Body of pancreas (tissue), 4 donors: ENCODE measurements at places on chromosomes 16 and 17.

DNA sequence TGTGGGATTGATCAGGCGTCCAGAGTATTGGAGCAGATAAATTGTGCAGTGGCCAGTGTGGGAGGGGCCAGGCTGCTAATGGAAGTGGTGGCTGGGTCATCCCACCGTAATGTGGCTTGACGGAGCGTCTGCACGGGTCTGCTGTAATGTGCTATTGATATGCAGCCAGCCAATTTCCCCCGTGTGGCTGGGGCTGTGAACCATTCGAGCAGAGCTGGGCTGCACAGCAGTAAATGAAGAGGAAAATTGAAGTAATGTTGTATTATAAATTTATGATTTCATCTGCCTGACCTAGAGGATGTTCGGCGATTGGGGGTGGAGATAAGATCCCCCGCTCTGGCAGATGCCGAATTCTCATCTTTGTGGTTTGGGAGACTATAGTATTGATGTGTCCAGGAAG lies 121.5 kb downstream of the CCDC182 start:
- DNase-seq, result no peak

DNA sequence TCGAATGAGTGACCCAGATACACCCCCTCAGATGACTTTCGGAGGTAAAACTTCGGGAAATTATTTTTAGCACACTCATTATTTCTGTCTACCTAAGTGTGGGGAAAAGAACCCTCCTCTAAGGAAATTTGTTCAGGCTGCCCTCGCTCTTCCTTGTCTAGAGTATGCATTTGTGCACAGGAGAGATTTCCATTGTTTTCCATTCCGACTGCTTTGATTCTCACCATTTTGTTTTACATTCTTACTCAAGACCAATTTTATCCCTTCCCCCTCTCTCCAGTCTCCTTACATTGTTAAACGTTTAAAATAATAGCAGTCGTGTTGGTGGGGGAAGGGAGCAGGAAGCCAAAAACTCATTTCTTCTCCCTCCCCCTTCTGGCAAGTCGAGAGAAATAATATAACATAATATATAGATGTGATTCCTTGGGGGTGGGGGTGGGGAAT lies 1.5 kb upstream of the CHD3 start:
- DNase-seq, result no peak

- DNase-seq, result no peak
Observed at GRCh38 chr17:14903854-14904253, 361.3 kb downstream of the PMP22 start.

DNA sequence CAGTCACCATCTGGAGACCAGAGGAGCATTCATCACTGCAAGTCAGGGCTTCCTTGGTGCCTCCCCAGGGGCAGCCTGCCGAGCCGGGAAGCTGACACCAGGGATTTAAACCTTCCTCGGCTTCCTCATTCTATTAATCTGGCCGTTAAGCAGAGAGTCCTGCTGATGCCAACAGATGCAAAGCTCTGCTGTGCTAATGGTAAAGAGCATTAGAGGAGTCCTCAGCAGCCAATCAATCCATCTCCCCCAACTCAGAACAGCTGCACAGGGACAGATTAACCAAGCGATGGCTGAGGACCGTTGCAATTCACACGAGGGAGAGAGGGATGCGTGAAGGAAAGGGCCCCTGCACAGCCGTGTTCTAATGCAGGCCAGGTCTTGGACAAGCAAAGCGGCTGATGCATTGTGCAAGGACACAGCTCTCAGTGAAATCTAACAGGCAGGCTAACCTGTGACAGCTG lies 116.6 kb downstream of the XYLT1 start:
- DNase-seq, result no peak

DNA sequence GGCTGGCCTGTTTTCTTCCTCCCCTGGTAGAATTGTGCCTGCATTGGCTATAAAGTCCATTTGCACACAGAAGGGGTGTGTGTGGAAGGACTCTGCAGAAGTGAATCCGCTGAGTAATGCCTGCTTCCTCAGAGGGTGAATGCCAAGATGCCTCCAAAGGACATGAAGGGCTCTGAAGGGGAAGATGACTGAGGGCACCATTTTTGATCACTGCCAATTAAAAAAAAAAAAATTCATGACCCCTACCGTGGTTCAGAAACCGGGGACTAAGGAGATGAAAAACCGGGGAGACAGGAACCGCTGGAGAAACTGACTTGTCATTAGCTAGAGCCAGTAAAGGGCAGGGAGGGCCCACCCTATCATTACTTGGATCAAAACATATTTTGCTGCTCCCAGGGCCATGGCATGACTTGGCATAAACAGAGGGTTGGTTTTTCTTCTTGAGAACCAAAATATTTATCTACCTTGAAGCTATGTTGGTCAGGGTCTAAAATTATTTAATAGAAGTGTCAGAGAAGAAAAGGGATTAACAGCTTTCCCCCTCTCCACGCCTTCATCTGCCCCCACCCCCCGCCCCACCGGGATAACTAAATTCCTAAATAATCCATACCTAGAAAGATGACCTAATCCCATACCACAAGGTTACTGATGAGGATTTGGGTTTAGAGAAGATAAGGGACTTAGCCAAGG lies 3.6 kb upstream of the USP7 start:
- no peak for DNase-seq

DNA sequence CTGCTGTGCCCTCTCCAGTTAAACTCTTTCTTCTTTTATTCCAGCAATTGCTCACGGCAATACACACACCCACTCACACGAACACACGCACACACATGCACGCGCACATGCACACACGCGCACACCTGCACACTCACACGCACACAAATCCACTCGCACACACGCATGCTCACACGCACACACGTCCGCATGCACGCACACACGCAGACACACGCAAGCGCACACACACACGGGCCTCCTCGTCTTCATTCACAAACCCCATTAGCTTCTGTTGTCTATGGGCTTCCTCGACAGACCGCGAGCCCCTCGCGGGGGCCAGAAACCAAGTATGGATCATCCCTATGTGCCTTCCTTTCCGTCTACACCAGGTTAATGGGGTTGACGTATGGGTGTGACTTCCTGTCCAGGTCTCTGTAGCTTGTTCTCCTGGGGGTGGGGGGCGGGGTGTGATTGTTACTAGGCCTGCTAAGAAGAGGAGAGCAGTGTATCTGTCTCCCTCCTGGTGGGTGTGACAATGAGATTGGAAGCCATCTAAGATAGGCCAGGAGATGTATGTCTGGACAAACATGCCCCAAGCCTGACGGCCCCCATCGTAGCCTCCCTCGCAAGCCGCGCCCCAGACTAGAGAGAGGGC lies 670 bp upstream of the CTF1 start:
- DNase-seq, result no peak

DNA sequence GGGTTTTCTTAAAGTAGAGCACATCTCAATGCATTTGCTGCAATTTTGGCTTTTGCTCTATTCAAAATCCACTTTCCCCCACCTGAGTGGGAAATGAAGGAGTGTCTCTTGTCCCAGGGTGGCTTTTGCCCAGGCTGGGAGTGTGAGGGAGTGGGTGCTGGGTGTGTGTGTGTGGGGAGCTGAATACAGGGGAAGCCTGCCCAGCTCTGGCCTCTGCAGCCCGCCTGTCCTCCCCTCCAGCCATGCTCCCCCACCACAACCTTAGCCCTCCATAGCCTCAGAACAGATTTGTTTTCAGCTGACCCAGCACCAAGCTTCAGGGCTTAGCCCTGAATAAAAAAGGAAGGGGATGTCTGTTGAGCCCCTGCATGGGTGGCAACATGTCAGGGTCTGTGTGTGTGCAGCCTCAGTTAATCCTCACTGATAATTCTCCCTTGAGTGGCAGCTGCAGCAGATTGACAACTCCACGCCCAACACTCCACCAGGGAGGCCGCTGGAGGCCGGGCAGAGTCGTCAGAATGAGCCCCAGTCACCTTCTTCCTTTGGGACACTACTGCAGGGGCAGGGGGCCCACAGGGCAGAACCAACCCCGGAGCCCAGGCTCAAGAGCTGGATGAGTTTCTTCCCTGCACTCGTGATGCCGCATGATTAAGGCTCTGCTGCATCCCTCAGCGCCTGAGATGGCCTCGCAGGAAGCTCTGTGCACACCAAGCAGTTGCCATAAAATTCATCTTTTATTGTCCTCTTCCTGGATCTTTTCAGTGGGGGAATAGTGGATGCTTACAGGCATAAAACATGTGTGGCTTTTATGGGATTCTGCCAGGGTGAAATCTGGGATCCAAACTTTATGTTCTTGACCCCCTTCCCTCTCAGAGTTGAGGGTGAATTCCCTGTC lies 55.0 kb downstream of the SPACA3 start:
- DNase-seq, result no peak

GRCh38 chr16:886084-886543 lies 84.7 kb downstream of the LMF1 start:
- no peak for DNase-seq

- DNase-seq, result no peak
Observed at GRCh38 chr17:75576661-75577060, 10.9 kb upstream of the MYO15B start.

- peak; percentile 42 for DNase-seq
Observed at GRCh38 chr17:81832608-81833159, 407 bp downstream of the MCRIP1 start.

DNA sequence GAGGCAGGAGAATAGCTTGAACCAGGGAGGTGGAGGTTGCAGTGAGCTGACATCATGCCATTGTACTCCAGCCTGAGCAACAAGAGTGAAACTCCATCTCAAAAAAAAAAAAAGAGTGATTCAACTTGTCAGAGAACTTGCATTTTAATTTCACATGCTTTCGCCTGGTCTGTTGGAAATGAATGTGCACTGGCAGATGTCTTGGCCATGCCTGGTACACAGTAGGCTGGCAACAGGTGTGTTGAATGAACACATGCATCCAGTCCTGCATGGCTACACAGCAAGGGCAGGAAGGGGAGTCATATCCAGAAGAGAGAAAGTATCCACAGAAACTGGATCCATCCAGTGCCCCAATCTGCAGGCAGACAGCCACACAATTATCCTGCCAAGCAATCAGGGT lies 11.5 kb downstream of the COG4 start:
- DNase-seq, result no peak

GRCh38 chr17:16477255-16477654 lies 14.7 kb downstream of the LRRC75A start:
- DNase-seq, result peak; percentile 38

GRCh38 chr16:49739381-49739780 lies 116.5 kb downstream of the ZNF423 start:
- no peak for DNase-seq

DNA sequence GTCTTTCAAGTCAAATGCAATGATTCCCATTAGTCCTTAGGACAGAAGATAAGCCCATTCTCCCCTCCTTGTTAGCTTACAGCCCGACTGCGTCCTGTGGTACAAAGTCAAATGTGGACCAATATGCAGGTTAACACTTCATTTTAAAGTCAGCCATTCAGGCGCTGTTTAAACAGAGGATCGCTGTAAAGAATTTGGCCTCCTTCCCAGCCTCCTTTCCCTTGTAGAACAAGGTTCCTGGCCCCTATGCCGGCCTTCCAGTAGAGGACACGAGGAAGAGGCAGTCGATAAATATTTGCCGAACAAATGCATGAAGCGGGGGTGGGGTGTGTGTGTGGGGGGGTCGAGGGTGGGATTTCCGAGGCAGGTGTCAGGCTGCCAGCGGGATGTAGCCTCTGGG lies 4.3 kb downstream of the SDK2 start:
- peak; percentile 17 for DNase-seq

DNA sequence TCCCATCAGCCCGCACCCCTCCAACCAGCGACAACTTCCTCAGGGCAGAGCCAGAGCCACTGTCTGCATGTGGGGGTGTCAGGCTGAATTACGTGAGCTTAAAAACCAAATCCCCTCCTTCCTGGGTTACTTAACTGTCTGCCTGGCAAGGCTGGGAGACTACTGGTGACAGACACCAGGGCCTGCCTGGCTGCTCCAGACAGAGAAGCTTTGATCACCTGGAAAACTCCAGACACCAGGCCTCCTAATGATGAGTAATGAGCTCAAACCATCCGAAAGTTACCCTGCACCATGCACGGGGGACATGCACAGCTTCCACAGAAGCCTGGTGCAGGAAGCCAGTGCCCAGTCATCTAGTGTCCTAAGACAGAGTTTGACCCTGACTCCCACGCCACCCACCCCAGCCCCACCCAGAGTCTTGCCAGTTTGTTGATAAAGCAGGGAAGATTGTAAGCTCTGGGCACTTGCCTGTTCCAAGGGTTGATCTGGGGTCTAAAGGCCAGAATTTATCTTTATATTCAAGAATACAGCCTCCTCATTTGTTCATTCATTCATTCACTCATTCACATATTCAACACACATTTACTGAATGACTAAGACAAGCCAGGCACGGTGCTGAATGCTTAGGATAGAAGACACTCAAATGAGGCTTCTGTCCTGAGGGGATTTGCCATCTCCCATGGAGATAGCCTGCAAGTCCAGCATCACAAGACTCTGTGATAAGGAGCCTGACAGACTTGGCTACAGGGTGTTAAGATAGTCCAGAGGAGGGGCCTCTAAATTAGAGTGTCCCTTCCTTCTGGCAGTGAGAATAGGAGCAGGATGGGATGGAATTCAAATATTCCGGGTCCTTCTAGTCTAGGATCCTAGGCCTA lies 7.2 kb upstream of the CCDC182 start:
- DNase-seq, result no peak

GRCh38 chr17:62650587-62650986 lies 23.1 kb downstream of the MRC2 start:
- DNase-seq, result no peak

DNA sequence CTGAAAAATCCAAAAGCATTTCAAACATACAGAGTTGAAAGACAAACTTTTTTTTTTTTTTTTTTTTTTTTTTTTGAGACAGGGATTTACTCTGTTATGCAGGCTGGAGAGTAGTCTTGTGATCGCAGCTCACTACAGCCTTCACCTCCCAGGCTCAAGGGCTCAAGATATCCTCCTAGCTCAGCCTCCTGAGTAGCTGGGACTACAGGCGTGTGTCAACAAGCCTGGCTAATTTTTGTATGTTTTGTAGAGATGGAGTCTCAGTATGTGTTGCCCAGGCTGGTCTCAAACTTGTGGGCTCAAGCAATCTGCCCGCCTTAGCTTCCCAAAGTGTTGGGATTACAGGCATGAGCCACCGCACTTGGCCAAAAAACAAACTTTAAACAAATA lies 64.2 kb upstream of the KIFC3 start:
- no peak for DNase-seq

- DNase-seq, result no peak
Observed at GRCh38 chr17:81583589-81584342, 31.6 kb upstream of the FAAP100 start.

- no peak for DNase-seq
Observed at GRCh38 chr17:58156839-58157803, 8.9 kb downstream of the OR4D1 start.

DNA sequence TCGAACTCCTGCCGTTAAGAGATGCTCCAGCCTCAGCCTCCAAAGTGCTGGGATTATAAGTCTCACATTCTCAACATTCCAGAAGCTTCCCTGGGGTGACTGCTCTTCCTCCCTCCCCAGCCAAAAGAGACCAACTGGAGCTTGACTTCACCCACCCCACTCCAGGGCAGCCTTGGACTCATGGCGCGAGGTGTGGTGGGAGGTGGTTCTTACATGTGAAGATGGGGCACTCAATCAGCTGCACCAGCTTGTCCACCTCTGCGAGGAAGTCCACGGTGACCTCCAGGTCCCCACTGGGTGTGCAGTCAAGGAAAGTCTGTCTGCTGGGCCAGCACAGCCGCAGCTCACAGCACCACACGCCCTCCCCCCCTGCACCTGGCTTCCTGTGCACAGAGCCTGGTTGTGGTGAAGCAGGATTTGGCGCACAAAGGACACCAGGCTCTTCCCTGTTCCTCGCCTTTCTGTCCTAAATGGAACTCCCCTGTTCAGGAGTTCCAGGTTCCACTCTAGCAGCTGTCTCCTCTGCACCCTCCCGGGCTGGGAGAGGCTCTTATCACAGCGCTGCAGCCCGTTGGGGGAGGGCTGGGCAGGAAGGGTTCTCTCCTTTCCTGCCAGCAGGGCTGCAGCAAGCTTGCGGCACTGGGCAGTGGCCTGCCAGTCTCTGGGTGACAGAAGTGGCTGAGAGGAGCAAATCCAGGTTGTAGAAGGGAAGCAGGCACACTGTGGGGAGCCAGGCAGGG lies 9.6 kb upstream of the MTSS2 start:
- no peak for DNase-seq
